ENCODE measurements at places on chromosomes 1 and 21.

DNA sequence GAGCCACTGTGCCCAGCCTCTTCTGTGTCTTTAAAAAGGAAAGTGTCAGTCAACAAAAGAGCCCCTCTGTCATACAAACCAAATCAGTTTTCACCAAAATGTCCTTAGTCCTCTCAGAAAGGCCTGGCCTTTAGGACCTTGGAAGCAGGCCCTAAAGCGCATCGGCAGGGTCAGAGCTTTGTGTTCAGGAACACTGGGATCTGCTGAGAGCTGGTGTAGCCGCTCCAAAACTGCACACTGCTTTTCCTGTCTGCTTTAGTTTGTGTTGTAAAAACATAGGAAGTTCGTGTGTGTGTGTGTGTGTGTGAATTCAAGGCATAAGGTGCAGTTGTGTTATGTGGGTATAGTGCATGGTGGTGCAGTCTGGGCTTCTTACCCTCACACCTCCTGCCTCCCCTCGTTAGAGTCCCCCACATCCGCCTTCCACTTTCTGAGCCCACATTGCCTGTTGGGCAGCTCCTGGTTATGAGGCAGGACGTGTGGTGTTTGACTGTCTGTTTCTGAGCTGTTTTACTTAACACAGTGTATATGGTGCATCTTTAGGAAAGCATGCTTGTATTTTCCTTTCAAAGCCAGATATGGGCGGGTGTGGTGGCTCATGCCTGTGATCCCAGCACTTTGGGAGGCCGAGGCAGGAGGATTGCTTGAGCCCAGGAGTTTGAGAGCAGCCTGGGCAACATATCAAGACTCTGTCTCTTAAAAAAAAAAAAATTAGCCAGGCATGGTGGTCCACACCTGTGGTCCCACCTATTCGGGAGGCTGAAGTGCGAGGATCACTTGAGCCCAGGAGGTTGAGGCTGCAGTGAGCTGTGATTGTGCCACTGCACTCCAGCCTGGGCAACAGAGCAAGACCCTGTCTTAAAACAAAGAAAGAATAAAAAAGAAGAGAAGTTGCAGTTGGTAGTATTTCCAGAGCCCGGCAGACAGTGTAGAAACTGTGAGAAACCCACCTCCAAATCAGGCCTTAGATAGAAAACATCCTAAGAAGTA is 12.4 kb downstream of the IBA57 start:
- no peak for DNase-seq

- DNase-seq = no peak
Observed at GRCh38 chr1:32508761-32509160, 30.5 kb upstream of the ZBTB8A start.

- DNase-seq = no peak
Observed at GRCh38 chr21:45837936-45838335, 143.6 kb upstream of the COL6A1 start.

DNA sequence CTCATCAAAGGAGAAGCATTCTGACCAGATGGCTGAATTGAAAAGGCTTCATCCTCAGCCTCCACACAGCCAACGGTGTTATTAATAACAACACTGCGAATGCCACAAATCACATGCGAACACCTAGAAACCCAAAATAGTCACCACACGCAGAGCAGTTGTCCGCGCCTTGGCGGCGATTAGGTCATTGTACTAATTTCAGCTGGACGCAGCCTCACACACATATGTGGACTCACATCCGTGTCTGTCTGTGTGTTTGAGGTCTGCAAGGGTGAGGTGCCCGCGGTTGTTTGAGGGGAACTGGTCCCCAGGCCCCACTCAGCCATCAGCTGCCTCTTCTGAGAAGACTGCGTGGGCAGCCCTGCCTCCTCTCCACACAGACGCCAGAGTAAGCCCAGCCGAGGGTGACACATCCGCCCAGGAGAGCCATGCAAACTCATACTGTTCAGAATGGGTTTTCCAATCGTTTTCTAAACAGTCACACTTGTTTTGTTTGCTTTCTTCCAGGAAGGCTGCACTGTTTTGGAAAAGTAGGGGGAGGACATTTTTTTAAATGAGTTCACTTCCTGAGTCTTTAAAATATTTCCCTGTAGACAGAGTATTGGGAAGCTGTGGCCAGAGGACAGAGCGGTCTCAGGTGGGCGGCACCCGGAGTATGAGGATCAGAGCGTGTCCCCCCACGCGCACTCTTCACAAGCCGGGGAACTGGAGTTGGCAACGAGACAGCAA is 53.4 kb downstream of the TOMM20 start:
- no peak for DNase-seq

DNA sequence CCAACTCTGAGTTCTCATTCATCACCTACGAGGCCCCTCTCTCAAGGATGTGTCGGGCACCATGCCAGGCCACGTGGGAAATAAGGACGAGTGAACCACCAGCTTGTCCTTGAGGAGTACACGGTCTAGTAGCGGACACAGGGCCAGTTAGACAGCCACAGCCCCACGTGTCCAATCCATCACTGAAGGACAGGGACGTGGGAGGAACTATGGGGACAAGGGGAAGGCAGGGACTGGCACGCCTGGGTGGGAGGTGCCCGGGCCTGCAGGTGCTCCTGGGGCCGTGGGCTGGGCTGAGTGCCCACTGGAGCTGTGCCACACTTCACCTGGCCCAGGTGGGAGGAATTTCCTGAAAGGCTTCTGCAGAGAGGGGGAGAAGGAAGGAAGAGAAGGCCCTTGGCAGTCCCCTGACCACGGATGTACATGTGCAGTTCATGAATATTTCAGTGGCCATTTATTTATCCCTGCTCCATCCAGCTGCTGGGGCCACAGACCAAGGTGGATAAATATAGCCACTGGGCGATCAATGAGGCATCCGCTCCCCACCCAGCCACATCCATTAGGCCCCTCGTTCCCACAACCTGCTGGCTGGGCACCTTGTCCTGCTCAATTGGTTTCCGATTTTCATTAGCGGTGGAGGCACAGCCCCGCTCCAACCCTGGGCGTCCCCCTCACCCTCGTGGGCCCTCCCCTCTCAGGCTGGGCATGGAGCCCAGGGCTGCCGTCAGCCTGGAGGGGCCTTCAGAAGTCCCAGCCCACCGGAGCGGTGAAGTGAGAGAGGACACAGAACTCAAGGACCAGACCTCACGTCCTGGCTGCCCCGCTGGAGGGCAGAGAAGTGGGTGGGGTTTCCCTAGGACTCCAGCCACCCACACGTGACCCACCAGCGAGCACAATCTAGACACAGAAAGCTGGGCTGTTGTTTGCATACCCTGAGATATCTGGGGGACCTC is 59.5 kb downstream of the CASZ1 start:
- DNase-seq = no peak

GRCh38 chr1:205422993-205423642 is 1.3 kb upstream of the LEMD1 start:
- no peak for DNase-seq

GRCh38 chr1:119327450-119328155 is 41.0 kb upstream of the HAO2 start:
- peak; percentile 84 for DNase-seq

DNA sequence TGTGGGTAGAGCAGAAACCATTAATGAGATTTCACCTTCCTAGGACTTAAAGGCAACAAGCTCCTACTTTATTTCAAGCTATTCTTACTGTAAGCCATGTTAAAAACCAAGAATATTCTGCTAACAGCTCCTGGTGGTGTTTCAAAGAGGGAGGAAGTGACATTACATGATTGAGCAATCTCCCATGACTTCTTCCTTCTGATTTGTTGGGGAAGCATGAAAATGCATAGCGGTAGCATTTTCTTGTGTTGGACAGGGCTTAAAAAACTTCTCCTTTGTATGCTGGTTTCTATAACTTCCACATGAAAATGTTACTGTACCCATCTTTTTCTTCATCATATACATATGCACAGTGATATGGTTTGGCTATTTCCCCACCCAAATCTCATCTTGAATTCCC is 297.0 kb upstream of the SNX7 start:
- no peak for DNase-seq

- no peak for DNase-seq
Observed at GRCh38 chr1:91792489-91793071, 93.4 kb downstream of the TGFBR3 start.

GRCh38 chr1:32204943-32205361 is 519 bp upstream of the IQCC start:
- DNase-seq = no peak

DNA sequence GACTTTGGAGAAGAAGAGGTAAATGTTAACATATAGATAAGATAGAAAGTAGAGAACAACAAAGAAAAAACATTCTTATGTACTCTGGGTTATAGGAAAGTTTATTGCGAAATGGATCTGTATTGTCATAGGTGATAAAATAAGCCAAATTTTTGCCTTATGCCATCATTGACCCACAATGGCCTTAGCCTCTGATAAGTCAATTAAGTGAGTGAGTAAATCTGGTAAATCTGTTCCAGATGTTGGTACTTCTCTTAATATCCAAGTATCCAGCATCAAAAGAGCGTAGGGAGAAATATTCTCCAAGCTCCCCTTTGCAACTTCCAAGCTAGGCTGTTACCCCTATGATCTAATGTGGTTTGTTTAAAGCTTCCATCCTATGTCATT is 38.3 kb upstream of the CLCA4 start:
- DNase-seq = peak; percentile 32

GRCh38 chr1:169892927-169893644 is 610 bp downstream of the SCYL3 start:
- DNase-seq = peak; percentile 65

DNA sequence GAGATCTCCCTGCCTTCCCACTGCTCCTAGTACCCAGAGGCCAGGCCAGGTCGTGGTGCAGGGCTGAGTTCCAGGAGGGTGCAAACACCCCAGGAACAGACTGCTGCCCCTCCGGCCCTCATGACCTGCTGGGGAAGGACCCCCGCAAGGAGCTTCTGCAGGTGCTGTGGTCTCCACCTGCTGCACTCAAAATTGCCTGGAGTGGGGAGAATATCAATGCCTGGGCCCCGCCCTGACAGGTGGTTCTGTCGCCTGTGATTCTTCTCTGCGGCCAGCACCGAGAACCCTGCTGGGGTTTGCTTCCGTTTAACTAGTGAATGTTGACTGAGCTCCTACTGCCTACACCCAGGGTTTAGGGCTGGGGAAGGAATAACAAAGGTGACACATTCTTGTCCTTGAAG is 2.1 kb upstream of the TFF3 start:
- no peak for DNase-seq

DNA sequence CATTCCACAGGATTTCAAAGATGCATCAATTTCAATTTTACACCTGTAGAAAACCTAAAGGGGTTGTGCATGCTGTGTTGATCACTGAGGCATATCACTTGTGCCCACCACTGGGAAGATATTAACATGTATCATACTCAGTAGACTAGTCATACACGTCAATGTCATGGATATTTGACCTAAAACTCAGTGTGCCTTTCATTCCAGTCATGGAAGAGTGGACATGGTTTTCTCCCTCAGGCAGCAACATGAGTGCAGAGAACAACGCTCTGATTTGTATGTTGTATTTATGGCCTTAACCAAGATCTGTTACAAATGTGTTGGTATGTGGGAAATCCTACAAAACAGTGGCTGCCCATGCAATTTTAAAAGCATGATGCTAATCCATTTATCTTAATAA is 6.1 kb upstream of the C1orf53 start:
- DNase-seq = no peak

- DNase-seq = no peak
Observed at GRCh38 chr1:232333419-232333767, 296.5 kb downstream of the SIPA1L2 start.

- DNase-seq = no peak
Observed at GRCh38 chr1:196380316-196380715, 227.9 kb downstream of the KCNT2 start.

GRCh38 chr1:109388884-109389637 is 8.7 kb downstream of the SORT1 start:
- DNase-seq = peak; percentile 55

DNA sequence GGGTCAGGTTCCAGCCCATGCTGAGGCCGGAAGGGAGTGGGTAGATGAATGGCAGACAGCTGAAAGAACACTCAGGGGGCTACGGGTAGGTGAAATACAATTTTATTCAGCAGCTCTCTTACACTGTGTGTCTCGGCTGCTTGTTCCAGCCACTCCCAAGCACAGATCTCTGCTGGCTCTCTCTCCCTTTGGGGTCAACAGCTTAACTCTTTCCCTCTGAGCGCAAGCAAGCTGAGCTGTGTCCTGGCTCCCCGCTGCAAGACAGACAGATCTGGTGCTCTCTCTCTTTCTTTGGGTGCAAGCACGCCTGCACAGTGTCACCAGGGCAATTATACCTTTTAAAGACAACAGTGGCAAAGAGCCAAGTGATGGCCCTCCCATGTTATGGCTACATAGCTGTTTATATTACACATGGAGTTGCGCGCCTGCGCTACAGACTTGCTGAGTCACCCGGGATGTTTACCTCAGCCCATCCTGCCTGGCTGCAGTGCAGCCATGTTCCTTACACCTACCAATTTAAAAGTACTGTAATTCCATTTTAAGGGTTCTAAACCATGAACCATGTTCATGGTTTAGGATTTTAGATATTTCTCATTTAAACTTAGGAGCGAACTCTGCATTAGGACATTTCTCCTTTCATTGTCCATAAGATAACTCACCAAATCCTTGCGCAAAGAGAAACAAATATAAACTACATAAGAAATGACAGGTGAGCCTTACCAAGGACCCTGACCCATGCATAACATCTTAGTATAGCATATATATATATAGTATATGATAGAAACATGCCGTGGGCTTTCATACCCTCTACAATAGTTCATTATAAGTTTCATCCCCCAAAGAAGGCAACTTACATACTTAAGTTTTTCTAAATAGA is 396.5 kb downstream of the SMYD3 start:
- DNase-seq = peak; percentile 22

- DNase-seq = no peak
Observed at GRCh38 chr1:204249736-204250427, 36.1 kb upstream of the GOLT1A start.

GRCh38 chr1:201001962-201002361 is 21.6 kb downstream of the KIF21B start:
- no peak for DNase-seq

DNA sequence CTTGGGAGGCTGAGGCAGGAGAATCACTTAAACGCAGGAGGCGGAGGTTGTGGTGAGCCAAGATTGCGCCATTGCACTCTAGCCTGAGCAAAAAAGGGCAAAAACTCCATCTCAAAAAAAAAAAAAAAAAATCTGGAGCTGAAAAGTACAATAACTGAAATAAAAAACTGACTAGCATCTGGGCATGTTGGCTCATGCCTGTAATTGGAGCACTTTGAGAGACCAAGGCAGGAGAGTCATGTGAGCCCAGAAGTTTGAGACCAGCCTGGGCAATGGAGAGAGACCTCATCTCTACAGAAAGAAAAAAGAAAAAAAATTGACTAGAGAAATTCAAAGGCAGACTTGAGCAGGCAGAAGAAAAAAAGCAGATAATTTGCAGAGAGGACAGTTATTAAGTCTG is 18.1 kb downstream of the CLDN19 start:
- no peak for DNase-seq

GRCh38 chr1:197180252-197180878 is 33.9 kb upstream of the ASPM start:
- DNase-seq = peak; percentile 80
